T-helper 1 cell (primary cell): ENCODE measurements at places on chromosomes 4 and X.

GRCh38 chr4:108954880-108955279 lies 192.0 kb upstream of the ETNPPL start:
- DNase-seq = no peak

DNA sequence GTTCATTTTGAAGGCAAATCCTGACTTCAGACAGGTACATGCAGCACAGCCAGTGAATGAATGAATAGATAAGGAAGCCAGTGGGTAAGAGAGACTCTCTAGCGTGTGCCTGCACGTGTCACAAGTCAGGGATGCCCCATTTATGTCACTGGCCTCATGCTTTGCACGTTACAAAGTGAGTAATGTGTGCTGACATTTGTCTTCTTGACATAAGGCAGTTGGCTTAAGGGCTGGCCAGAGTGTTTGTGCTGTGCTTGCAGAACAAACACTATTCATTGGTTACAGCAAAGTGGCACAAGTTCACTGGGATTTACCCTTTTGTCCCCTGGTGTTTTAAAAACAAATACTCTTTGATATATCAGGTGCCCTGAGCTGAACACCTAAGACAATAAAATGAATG lies 55.9 kb downstream of the CRMP1 start:
- DNase-seq = no peak

- DNase-seq = no peak
These were observed 34.2 kb downstream of the ARAP2 start for GRCh38 chr4:36209941-36210649.

- DNase-seq = no peak
These were observed 48.5 kb upstream of the CDX4 start for GRCh38 chrX:73398185-73398914.

GRCh38 chr4:66357316-66357715 lies 687.0 kb upstream of the EPHA5 start:
- DNase-seq = no peak

GRCh38 chr4:108830509-108831244 lies 67.8 kb upstream of the ETNPPL start:
- DNase-seq = no peak

DNA sequence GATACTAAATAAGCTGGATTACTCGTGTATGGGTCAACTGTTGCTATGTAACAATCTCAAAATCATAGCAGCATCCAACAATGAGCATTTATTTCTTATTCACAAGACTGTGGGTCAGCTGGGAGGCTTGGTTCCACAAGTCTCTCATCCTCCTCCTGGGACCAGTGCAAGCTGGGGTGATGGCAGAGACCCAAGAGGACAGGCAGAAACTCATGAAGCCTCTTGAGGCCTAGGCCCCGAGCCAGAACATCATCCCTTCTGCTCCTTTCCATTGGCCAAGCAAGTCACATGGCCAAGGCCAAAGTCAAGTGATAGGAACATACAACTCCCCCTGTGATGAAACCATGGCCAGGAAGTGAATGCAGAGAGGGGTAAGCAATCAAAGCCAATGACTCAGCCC lies 422.1 kb downstream of the BCOR start:
- DNase-seq = no peak

GRCh38 chr4:169399976-169400767 lies 129.4 kb upstream of the SH3RF1 start:
- DNase-seq = no peak

GRCh38 chr4:36004204-36004851 lies 240.0 kb downstream of the ARAP2 start:
- no peak for DNase-seq

DNA sequence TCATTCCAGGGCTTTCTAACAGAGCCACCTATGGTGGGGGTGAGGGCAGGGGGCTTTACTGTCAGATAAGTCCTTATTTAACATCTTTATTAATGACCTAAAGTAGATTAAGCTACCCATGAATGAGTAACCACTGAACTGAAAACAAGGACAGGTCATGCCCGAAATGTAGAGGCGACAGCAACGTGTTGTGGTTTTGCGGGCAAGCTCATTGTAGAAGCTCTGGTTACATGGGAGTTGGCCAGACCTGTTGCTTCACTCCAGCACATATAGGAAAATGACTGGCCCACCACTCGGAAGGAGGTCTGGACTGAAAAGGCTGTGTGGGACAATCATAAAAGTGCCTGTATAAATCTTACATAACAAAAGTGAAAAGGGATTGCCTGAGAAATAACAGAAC lies 109.6 kb upstream of the NDP start:
- no peak for DNase-seq

GRCh38 chr4:15488658-15489470 lies 19.2 kb downstream of the CC2D2A start:
- no peak for DNase-seq

GRCh38 chr4:80195441-80196140 lies 1.7 kb upstream of the PRDM8 start:
- DNase-seq = no peak
